LHCN-M2 (cell line): ENCODE measurements at places on chromosomes 11 and 22.
A peak's percentile ranks its signal among the peaks of the same experiment; 100 is the strongest.

- DNase-seq: peak; percentile 21
These were observed 60.2 kb downstream of the LINC01488 start for GRCh38 chr11:69541501-69542313.

DNA sequence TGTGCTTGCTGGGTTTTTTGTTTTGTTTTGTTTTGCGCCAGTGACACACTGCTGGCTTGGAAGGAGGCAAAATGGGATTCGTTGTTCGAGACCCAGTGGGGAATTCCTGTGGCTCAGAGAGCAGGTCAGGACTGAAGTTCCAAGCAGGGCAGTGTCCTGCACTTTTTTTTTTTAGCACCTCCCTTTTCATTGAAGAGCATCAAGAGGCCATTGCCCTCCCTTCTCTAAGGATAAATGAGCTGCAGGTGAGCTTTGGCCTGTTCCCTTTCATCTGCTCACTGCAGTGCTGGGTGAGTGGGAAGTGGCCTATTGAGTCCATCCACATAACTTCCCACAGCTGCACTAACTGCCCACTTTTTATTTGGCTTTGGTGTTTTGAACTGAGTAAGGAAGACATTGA lies 87.8 kb downstream of the ARHGAP42 start:
- DNase-seq: no peak

DNA sequence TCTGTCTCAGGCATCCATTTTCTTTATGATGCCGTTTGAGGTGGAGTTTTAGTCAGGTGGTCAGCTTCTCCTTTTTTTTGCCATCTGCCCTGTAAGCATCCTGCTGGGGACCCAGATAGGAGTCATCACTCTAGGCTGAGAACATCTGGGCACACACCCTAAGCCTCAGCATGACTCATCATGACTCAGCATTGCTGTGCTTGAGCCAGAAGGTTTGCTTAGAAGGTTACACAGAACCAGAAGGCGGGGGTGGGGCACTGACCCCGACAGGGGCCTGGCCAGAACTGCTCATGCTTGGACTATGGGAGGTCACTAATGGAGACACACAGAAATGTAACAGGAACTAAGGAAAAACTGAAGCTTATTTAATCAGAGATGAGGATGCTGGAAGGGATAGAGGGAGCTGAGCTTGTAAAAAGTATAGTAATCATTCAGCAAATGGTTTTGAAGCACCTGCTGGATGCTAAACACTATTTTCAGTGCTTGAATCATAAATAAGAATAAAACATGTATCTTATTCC lies 10.9 kb upstream of the HBE1 start:
- DNase-seq: peak; percentile 100

GRCh38 chr11:19779740-19780139 lies 67.1 kb downstream of the NAV2 start:
- no peak for DNase-seq

DNA sequence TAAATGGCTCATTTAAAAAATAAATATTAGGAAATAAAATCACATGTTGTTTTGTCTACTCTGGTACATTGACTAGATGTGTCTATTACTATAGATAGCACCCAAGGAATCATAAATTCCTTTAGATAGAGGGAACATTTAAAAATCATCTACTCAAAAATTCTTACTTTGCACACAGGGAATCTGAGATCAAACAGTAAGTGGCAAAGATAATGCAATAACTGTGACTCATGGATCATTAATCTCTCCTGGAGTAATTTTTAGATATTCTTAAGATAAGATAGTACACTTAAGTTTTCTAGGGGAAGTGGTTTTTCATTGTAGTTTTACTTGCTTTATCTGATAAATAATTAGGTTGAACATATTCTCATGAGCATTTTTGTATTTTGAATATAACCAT lies 468.9 kb downstream of the LUZP2 start:
- DNase-seq: no peak

GRCh38 chr22:23376256-23376655 lies 195.9 kb downstream of the BCR start:
- DNase-seq: no peak

GRCh38 chr11:83220260-83220659 lies 26.7 kb downstream of the ANKRD42 start:
- no peak for DNase-seq

DNA sequence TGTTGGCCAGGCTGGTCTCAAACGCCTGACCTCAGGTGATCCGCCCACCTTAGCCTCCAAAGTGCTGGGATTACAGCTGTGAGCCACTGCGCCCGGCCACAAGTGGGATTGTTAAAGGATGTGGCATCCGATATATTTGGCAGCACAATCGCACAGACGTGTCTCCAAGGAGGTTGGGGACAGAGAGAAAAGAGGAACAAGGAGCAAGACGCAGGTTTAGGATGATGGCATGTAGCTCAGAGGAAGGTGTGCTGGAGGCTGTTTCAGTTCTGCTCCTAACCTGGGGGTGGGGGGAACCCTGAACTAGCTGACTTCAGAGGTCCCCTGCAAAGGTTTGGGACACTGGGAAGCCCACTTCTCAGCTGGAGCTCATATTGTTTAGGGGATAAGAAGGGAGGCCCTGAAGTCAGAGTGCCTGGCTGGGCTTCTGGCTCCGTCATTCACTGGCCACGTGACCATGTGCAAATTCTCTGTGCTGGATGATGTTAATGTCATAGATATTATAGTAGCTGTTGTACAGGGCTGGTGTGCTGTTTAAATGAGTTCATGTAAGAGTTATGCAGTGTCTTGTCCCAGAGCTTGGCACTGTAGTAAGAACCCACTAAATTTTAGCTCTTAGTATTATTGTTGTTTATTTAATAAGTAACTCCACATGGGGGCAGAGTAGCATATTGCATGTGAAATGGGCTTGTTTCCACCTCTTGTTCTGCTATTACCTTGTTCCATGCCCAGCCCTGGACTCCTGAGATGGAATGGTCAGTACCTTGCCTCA lies 129.7 kb downstream of the ST3GAL4 start:
- peak; percentile 41 for DNase-seq

- DNase-seq: no peak
These were observed 305.0 kb downstream of the TBC1D22A start for GRCh38 chr22:47067321-47067890.

DNA sequence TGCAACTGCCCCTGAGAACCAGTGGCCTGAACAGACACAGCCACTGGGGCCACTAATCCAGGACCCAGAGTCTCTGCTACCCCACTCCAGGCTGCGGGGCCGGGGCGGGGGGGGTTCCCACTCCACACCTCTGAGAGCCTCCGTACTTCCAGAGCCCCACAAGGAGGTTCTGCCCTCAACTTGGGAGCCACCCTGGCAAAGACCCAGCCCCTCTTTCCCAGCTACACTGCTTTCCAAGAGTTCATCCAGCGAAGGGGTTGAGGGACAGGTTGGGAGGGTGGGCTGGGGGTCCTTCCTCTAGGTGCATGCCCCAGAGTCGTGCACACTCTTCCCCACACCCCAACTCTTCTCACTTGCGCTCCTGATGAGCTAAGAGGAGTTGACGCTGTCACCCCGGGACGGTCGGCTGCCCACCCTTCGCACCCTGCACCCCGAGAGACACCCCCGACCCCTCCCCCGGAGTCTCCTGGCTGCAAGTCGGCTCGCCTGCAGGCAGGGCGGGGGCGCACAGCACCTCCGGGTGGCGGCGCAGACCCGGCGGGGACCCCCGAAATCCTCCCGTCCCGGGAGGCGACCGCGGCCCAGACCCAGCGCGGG lies 531 bp downstream of the RAB3IL1 start:
- DNase-seq: no peak

DNA sequence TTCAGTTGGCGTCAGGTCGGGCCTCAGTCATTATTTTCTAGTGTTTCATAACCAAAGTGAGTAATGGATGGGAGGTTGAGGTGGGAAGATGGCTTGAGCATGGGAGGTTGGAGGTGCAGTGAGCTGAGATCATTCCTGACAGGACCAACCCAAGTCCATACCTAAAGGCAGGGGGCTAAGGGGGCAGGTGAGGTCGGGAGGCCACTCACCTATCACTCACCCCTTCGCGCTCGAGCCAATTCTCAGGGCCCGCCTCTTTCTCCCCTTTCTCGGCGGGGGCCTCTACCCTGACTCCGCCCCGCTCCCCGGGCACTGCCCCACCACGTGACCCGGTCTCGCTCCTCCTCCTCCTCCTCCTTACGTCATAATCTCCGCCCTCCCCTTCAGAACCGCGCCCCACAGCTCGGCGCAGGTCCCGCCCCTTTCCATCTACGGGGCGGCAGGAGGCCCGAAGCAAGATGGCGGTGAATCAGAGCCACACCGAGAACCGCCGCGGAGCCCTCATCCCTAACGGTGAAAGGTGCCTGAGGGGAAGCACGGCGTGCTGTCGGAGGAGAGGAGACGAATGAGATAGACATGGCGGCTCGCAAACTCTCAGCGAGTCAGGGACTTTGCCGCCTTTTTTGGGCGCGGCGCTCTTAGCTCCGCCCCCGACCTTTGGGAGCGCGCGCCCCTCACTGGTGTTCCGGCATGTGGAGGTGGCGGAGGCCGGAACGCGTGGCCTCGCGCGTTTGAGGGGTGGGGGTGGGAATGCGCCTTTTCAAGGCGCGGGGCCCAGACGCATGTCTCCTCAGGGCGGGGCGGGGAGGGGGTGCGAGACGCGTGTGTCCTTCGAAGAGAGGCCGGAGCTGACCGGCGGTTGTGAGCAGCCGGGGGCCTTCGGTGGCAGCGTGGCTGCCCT lies at the start of gene WBP2NL:
Gene WBP2NL (plus strand): TSS at position 428 of the 901 bp plus-strand sequence. CDS start 31 bp downstream, at position 459.
- DNase-seq: no peak

- no peak for DNase-seq
These were observed 13.1 kb upstream of the ACCSL start for GRCh38 chr11:44034639-44035038.

GRCh38 chr11:101187748-101188147 lies 58.1 kb upstream of the PGR start:
- DNase-seq: no peak

DNA sequence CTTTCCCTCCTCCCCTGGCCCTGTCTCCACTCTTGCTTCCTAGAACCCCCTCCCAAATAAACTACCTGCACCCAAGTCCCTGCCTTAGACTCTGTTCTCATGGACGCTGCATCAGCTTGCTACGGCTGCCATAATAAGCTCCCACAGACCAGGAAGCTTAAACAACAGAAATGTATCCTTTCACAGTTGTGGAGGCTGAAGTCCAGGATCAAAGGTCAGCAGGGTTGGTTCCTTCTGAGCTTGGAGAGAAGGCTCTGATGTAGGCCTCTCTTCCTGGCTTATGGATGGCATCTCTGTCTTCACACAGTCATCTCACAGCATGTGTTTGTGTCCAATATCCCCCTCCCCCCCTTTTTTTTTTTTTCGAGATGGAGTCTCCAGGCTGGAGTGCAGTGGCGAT lies 23.4 kb downstream of the CBX7 start:
- no peak for DNase-seq

GRCh38 chr11:7418906-7419305 lies 66.4 kb upstream of the OLFML1 start:
- DNase-seq: no peak

DNA sequence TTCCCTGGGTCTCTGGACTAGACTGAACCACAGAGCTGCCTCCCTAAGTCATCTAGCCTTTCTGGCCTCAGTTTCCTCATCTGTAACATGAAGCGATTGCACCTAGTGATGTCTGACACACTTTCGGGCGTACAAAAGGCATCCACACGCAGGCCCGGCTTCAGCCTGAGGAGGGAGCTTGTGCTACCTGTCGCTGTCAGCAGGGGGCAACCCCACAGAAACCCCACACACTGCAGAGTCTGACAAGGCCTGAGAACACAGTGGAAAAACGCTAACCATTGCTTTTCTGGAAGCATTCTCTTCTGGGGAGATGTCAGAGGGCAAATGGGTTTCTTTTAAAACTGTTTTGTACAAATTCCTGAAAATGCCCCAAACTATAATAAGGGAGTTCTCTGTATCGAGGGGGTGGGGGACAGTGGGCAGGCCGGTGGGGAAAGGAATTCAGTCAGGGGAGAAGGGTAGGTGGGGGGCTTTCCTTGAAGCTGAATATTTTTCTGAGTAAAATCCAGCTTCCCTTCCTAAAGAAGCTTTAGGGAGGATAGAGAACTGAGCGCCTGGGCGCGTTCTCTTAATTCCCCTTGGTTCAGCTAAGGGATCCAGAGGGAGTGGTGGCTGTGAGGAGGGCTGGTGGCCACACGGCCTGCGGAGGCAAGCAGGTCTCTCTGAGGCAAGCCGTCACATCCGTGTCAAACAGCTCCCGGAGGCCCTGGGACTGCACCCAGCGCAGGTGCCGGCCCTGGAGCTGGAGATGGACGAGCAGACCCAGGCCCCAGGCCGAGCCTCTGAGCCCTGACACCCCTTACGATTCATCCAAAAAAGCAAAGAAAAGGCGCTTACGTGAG lies 533 bp downstream of the ELF5 start:
- peak; percentile 44 for DNase-seq

DNA sequence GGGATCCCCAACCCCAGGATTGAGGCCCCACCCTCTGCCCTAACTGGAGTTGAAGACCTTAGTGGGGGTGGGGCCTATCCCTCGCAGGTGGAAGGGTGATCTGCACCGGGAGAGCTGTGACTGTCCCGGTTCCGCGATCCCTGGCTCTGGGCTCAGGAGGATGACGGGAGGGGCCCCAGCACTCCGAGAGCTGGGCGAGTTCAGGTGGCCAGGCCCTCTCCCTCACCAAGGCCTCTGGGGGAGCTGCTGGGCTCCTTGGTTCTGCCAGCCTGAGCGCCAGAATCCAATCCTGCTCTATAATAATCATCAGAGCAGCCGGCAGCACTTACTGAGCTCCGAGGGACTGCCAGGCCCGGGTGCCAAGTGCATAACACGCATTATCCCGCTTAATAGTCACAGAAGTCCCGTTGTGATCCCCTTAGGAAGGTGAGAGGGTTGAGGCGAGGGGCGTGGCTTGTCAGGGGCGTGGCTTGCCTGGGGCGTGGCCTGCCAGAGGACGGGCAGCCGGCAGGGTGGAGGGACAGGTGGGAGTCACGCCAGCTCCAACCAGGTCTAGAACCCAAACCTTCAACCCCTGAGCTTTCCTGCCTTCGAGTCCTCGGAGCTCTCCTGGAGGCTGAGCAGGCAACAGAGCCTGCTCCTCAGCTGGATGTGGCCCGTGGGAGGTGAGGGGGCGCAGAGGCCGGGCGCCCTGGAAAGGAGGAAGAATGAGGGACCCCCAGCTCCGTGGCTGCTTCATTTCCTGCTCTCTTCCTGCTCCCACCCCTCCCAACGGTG lies 7.3 kb upstream of the SYT7 start:
- DNase-seq: no peak

GRCh38 chr22:40237788-40238424 lies 60.2 kb downstream of the TNRC6B start:
- peak; percentile 22 for DNase-seq

DNA sequence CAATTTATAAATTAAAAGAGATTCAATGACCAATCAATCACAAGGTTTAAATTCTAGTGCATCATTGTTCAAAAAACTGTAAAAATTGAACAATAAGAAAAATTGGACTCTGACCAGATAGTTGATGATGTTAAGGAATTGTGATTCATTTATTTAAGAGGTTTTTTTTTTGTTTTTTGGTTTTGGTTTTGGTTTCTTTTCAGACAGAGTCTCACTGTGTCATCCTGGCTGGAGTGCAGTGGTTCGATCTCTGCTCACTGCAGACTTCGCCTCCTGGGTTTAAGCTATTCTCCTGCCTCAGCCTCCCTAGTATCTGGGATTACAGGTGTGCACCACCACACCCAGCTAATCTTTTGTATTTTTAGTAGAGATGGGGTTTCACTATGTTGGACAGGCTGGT lies 17.1 kb upstream of the EIF3M start:
- DNase-seq: no peak

GRCh38 chr22:40726514-40726913 lies 47.2 kb downstream of the MCHR1 start:
- DNase-seq: no peak

- no peak for DNase-seq
These were observed 230.8 kb downstream of the CTTN start for GRCh38 chr11:70628855-70629844.

GRCh38 chr22:30250661-30251267 lies 4.2 kb upstream of the LIF start:
- DNase-seq: peak; percentile 70
